ENCODE measurements at places on chromosomes 6 and 20.
A peak's percentile ranks its signal among the peaks of the same experiment; 100 is the strongest.

GRCh38 chr20:47362361-47363219, 6.1 kb upstream of the ZMYND8 start:
- DNase-seq = no peak

GRCh38 chr6:10418862-10419748, 4.2 kb upstream of the TFAP2A start:
- no peak for DNase-seq

- no peak for DNase-seq
Observed at GRCh38 chr6:162056745-162057144, 670.8 kb downstream of the PRKN start.

DNA sequence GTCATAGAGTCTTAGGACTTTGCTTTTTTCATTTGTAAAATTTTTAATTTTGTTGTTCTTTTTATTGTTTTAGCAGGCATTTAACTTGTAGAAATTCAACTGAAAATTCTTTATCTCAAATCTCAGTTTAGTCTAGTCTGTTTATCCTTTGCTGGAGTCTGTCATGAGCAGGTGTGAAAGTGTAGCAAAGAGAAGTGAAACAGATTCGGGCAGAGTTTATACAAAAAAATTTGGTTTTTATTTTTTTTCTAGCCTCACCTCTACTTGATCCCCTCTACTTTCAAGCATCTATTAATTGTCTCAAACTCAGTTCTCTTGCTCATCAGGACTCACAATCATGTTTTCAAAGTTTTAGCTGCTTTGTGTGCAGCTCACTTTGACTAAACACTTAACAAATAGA, 655.2 kb downstream of the HDGFL1 start:
- DNase-seq = no peak

- DNase-seq = no peak
Observed at GRCh38 chr20:25402583-25402982, 4.9 kb upstream of the GINS1 start.

DNA sequence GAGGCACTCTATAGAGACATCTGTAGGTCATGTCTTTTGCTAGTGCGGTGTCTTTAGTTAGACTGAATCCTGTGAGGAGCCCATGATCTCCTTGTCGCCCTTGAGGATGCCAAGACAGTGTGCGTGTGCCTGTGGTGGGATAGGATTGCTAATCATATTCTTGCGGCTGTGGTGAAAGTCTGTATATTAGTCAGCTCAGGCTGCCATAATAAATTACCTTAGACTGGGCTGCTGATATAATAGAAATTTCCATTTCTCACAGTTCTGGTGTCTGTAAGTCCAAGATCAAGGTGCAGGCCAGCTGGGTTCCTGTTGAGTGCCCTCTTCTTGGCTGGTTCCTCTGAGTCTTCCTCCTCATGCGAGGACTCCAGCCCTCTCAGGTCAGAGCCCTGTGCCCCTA, 141.2 kb downstream of the JARID2 start:
- no peak for DNase-seq

- no peak for DNase-seq
Observed at GRCh38 chr20:1424336-1424735, 31.5 kb upstream of the FKBP1A start.

DNA sequence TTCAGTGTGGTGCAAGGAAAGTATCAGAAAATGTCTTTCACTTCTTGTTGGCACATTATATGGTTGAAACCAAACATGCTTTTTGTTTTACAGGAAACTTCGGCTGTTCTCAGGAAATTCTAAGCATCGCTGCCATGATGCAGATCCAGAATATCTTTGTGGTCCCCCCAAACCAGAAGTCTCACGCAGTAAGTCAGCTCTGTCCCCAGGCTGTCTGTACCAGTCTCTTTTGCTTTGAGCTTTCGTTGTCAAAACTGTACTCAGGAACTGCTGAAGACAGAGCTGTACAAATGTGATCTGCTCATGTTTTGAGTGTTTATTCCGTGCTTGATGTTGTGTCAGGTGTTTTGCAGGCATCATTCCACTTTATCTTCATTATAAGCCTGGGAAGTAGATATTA, 59.6 kb downstream of the DHX35 start:
- no peak for DNase-seq

GRCh38 chr20:3242172-3242692, 3.2 kb upstream of the SLC4A11 start:
- DNase-seq = no peak

DNA sequence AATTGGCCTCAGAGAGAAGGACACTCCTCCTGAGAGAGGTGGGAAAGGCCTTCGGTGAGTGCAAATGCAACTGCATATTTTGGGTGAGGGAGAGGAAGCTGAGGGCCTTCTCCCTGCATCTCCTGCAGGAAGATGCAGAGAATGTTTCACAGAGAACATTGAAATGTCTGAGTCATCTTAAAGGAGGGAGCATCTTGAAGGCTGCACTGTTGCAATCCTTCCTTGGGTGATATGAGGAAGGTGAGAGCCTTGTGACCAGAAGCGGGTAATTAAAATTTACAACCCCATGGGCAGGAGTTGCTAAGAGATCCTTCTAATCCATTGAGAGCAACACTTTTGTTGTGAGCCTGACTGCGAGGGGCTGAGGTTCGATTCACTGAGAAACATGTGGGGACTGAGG, 375.7 kb upstream of the MARCKS start:
- DNase-seq = no peak

DNA sequence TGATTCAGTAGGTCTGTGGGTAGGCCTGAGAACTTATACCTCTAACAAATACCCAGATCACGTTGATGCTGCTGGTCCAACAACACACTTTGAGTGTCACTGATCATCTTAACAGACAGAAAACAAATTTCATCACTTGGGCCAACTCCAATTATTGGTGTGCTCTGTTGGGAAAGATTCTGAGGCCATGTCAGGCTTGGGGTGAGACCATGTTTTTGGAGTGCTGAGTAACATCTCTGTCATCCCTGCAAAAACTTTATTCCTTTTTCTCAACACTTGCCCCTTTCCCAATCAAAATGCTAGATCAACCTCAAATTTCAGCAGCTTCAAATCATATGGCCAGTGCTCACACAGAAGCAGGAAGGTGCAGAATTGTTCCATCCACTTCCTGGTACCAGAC, 108.8 kb upstream of the TENT5A start:
- DNase-seq = no peak

DNA sequence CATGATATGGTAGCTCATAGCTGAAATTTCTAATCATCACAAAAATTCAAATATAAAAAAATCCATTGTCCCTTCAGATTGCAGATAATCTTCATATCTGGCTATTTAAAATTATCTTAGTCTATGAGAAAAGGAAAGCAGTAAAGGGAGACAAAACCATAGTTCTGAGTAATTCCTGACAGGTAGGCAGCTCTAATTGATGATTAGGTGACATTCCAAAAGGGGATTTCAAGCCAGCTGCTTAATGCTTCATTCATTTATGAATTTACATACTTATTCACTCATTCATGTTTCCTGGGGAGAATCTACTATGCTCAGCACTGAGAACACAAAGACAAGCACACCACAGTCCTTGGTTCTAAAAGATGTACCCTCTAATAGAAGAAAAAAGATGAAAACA, 437.1 kb downstream of the COL12A1 start:
- no peak for DNase-seq

GRCh38 chr6:31007694-31008093, 2.6 kb upstream of the MUC22 start:
- DNase-seq = no peak

GRCh38 chr6:46098678-46099077, 31.1 kb upstream of the ENPP4 start:
- DNase-seq = no peak

- DNase-seq = no peak
Observed at GRCh38 chr6:162373192-162373591, 354.4 kb downstream of the PRKN start.

- DNase-seq = no peak
Observed at GRCh38 chr6:85135376-85136094, 314.3 kb upstream of the NT5E start.

GRCh38 chr6:17583811-17584210, 16.3 kb upstream of the FAM8A1 start:
- DNase-seq = no peak

DNA sequence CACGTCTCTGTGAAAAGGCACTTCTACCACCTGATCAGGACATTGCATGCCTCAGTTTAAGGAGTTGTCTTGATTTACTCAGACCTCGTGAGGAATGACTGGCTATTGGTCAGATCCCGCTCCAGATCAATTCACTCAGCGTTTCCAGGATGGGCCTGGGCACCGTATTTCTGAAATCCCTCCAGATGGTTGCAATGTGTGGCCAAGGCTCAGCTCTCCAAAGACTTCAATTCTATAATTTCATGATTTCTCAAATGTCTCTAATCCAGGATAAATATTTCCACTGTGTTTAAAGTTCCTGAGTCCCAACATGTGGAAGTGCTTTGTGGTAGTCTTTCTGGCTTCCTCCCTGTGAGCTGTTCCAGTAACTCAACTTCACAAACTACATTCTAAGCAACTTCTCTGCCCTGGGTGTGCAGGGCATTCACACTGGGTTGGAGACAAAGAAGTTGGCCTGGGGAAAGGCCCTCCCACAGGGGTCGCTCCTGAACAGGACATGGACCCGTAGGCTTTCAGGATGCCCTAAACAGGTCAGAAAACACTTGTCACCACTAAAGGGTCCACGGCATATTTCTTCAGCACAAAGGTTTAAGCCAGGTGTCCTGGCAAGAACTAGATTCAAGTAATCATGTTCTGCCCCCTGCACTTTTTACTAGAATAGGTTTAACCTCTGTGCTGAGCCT, 212.1 kb downstream of the WDR27 start:
- DNase-seq = no peak

GRCh38 chr20:21521596-21522480, 8.0 kb upstream of the NKX2-2 start:
- no peak for DNase-seq

GRCh38 chr20:60286764-60287163, 328.5 kb downstream of the CDH26 start:
- DNase-seq = no peak

DNA sequence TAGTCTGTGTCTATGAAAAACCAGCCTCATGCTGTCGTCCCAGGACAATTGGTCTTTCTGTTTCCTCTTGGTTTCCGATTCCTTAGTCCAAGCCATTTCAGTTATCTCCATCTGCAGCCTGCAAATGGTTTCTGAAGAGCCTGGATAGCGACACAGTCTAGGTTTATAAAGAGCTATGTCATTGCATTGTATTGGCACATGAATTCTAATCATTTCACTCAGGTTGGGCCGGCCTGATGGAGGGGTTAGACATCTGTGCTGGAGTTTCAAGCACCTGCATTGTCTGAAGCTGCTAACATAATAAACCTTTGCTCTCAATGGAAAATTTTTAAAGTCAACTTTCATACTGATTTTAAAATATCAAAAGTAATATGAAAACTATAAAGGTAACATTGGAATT, 232.6 kb upstream of the MAP3K7 start:
- DNase-seq = no peak

- no peak for DNase-seq
Observed at GRCh38 chr6:170018936-170019817, 267.8 kb downstream of the ERMARD start.

DNA sequence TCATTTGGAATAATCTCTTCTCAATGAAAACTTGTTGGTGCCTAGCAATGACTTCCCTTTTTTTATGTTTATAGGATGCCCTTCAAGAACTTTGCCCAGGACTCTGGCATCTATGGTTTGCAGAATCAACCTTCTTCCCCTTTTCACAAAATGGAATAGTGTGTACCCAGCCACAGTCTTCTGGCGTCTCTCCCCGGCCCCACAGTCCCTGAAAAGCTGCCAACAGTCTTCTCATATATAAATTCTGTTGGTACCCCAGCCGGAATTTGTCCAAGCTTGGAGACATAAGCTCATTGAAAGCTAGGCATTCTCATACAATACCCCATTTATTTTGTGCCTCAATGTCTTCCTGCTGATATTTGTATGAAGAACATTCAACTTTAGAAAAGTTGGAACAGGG, 26.4 kb upstream of the MCM3 start:
- no peak for DNase-seq

- DNase-seq = no peak
Observed at GRCh38 chr6:25290306-25291060, 11.3 kb downstream of the CARMIL1 start.

DNA sequence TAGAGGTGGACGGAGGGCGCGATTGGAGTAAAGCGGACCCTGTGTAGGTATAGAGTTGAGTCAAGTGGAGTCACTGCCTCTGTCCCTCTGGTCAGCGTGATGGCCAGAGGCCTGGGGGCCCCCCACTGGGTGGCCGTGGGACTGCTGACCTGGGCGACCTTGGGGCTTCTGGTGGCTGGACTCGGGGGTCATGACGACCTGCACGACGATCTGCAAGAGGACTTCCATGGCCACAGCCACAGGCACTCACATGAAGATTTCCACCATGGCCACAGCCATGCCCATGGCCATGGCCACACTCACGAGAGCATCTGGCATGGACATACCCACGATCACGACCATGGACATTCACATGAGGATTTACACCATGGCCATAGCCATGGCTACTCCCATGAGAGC, 479 bp downstream of the SLC39A7 start:
- no peak for DNase-seq

GRCh38 chr6:119078376-119079282, at the start of gene FAM184A:
TSS of gene FAM184A (minus strand) at chr6:119078664. CDS start at chr6:119078299, 365 bp downstream.
- peak; percentile 16 for DNase-seq

DNA sequence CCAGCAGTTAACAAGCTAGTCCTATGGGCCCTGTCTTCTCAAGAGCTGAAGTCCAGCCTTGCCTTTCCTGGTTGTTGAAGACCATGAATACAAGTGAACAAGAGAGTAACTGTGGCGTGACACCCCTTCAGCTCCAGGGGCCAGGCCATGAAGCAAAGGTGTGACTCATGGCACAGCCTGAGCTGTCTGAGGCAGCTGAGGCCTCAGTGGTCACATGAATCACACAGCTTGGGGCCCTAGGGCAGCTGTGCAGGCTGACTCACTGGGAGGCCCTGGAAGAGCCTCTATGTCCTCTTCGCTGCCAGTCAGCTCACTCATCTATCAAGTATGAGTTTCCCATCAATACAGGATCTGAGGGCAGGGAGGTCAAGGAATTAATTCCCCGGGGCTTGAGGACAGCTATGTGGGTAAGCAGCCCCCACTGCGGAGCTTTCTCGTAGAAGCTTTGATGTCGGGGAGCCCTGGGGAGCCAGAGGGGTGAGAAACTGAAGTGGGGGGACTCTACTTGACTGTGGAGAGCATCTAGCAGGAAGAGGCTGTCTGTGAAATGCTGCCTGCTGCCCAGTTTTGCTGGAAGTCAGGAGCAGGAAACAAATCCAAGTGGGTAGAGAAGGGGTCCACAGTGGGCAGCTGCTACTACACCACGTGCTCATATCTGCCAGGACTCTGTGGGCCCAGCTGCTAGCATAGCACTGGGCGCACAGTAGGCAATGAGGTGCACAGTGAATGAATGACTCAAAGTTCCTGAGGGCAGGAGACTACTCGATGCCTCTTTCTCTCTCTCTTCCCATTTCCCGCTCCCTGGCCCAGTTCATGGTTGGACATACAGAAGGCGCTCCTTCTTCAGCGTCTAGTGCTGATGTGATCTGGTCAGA, 13.7 kb upstream of the FAM83C start:
- DNase-seq = no peak

Measured in NCI-H187 treated with DMSO at 0.1 percent for 48 hours (cell line).